ENCODE measurements at places on chromosomes 3 and 15.

- DNase-seq: no peak
Measured at GRCh38 chr3:47664519-47664918, 85.9 kb upstream of the CSPG5 start.

DNA sequence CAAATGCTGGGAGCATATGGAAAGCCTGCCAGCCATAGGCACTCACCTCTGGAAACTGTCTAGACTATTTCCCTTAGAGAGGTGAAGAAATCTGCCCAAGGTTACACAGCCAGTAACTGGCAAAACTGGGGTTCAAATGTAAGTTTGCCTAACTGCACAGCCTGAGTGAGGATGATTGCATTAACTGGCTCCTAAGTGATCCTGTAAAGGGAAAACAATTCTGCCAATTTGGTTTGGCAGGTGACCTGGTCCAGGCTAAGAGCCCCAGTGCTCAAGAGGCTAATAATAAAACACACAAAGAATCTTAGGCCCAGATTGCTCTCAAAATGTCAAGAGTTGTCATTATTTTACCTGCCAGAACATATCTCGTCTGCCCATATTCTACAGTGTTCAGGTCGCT lies 43.9 kb upstream of the SPRED1 start:
- no peak for DNase-seq

DNA sequence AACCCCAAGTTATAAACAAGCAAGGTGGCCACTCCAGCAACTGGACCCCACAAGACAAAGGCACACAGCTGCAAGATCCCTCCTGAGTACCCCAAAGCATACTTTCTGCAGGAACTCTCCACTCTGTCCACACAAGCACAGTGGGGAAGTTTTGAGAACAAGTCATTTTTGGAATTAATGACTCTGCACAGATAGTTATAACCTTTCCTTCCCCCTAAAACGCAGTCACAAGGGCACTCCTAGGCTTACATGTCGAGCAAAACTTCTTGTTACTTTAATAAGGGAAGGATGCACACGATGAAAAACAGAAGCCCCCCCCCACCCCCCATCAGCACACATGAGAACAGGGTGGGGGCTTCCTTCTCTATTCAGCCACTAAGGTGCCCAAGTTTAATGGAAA lies 1.2 kb downstream of the STIMATE start:
- DNase-seq: no peak

DNA sequence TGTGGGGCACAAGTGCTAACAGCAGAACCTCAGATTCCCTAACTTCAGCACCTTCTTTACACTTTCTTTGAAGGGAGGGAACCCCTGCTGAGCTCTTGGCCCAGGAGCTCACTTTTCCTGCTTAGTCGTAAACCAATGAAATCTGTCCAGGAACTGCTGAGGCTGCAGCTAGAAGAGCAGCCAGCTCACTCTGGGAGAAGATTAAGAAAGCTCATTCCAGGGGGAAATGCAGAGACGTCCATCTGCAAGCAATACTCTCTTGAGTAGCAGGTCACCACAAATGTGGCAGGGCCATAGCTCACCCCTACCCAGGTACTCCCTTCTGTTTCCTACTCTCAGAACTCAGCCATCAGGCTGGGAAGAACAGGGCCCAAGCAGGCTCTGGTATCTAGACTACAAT lies 103.3 kb downstream of the WDR76 start:
- DNase-seq: peak; percentile 93

DNA sequence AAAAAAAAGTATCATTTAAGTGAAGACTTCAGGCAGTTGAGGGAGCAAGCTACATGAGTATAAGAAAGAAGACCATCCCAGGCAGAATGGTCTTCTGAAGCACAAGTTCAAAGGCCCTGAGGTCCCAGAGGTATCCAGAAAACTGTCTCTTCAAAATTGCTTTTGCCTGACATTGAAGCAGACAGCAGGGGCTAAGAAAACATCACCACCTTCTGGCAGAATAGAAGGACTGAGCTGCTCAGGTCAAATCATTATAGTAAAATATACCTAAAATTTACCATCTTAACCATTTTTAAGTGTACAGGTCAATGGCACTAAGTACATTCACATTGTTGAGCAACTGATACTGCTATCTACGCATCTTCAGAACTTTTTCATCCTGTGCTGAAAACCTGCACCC lies 16.4 kb downstream of the GPR160 start:
- no peak for DNase-seq

- DNase-seq: no peak
Measured at GRCh38 chr15:68419301-68420175, 12.4 kb downstream of the ITGA11 start.

GRCh38 chr3:132837615-132838014 lies 115.4 kb upstream of the NPHP3 start:
- no peak for DNase-seq

GRCh38 chr15:95450413-95450812 lies 880.1 kb upstream of the NR2F2 start:
- no peak for DNase-seq

- no peak for DNase-seq
Measured at GRCh38 chr3:23455084-23455483, 252.0 kb downstream of the UBE2E2 start.

DNA sequence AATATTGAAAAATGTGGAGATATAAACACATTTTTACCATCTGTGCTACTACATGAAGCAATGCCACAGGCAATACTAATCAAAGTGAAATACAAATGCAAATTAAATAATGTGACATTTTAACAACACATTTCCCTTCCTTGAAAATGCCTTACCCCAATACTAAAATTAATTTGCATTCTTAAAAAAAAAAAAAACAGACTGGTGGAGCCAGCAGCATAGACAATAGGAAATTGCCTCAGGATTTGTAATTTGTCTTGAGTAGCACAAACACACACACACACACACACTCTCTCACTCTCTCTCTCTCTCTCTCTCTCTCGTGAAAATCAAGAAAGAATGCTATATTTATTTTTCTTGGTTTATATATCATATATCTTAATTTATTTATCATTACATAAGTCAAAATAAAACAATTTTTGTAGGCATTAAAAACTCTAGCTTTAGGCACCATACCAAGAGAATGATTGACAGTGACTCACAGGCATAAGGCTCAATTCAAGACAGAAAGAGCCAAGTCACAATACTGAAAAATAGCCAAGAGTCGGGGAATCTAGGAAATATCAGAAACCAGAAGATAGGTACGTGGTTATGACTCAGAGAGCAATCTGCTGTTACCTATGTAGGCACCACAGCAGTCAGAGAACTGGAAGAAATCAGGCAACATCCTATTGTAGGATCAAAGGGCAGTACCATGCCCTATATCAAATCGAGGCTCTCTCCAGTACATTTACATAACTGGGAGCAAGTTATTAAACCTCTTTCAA lies 23.0 kb downstream of the SUCNR1 start:
- no peak for DNase-seq

- no peak for DNase-seq
Measured at GRCh38 chr15:77219841-77220240, 148.9 kb upstream of the TSPAN3 start.

DNA sequence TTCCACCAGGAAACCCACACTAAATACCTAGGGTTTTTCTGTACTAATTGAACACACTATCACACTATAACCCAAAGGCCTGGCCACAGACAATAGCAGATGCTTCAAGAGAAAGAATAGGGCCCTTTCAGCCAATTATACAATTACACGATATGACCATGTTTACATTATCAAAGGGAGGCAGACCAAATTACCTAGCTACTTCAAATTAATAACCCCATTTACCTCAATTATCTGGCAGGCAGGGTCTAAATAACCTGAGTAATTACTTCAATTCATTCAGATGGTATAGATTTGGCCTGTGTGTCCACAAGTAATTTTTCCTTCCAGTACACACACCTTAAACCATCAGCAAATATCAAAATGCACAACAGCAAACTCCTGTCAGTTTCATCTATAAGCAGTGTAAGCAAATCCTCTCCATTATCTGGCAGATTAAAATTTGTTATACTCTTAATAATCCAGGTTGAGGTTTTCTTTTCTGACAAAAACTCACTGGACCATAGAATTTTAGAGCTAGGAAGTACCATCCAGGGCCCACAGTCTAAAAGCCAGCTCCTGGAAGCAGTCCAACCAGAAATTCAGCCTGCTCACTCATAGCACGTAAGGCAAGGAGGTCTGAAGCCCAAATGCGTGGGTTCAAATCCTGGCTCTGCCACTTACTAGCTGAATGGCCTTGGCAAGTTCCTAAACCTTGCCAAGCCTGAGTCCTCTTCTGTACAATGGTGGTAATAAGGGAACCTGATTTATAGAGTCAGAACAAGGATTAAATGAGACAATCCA lies 51.8 kb downstream of the RFTN1 start:
- no peak for DNase-seq

DNA sequence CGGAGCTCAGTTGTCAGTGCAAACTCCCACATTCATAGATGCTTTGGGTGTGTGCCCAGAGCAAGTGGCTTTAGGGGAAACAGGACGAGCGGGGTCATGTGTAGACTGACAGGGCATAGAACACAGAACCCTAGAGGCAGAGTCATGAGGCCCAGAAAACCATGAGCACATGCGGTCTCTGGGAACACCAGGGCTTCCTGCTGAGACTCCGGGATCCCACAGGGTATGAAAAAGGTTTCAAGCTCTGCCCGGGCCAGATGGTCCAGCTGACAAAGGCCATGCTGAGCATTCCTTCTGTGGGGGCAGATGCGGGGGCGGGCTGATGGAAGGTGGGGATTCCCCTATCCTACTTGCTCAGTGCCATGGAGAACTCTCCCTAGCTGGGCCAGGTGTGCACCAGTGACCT lies 44.8 kb downstream of the ROPN1B start:
- no peak for DNase-seq

- no peak for DNase-seq
Measured at GRCh38 chr3:64668582-64669510, 19.0 kb downstream of the ADAMTS9 start.

DNA sequence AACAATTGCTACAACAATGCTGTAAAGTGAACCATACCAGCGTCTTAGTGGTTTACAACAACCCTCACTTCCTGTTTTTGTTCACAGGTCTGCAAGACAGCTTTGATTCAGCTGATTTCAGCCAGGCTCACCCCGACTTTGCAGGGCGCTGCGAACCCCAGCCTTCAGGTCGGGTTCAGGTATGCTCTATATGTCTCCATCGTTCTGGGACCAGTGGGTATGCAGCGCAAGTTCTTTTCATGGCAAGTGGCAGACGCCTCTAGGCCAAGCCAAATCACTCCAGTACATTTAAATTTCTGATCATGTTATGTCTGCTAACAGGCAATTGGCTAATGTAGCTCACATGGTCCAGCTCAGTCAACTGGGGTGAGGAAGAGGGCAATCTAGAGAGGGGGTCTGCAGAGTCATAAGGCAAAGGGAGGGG lies 52.4 kb upstream of the RGMA start:
- DNase-seq: no peak

DNA sequence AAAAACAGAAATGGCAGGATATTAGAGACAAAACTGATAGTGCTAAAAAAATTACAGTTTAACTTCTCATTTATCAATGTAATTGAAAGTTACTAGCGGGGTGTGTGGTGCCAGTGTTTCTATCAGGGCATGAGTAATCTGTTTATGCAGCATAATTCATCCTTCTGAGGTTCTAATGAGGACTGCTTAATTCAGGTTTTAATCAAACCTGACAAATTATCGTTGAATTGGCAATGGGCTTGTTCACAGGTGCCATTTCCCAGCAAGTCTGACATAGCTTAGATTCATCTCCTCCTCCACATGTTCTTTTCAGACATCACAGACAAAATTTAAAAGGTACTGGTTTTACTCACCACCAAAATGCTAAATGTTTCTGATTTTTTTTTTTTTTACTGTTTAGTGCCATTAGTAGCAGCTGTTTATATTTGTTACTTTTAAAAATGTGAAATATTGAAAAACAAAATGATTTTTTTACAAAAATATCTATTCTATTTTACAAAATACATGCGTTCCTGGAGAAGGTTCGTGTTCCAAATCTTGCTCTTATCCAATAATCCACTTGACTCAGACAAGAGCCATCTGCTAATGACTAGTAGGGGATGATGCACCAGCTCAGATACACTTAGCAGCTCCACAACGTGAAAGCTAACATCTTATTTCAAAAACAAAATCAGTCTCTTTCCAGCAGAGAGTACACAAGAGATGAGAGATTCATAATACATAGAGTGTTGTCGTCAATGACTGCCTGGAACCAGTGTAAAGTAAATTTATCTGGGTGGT lies 447.7 kb upstream of the DPPA4 start:
- DNase-seq: no peak

GRCh38 chr15:37106490-37107001 lies 6.2 kb upstream of the MEIS2 start:
- peak; percentile 86 for DNase-seq

GRCh38 chr3:40130721-40131120 lies 178.8 kb upstream of the EIF1B start:
- DNase-seq: no peak

DNA sequence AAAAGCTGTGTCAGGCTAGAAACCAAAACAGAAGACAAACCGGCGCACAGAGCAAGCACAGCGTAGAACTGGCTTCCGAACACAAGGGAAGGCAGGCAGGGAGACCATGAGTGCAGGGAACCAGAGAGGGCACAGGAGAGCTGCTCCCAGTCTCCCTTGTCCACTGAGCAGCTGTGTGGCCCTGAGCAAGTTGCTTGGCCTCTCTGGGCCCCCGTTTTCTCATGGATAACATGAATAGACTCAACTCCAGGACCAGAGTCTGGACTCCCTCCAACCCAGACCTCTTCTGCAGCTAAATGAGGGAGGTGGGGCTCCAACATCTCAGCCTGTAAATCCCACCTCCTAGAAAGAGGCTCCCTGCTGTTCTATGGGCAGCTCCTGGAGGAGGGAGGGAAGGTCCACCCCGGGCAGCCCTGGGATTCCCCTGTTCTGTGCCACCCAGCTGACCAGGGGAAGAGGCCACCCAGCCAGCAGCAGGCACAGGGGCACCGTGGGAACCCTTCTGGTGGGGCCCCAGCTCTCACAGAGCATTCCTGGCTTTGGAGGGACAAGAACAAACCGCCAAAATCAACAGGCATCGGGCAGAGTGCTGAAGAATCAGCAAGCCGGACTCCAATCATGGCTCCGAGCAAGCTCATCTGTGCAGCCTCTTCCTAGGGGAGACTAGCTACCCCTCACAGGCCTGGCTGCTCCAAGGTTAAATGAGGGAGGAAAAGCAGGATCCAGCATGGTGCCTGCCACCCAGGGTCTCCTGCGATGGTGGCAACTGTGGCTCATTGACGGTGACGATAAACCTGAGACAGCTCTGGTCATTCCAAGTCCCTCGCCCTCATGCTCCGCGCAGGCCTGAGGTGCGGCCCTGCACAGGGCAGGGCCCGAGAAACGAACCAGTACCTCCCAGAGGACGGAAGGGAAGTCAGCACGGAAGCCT lies 15.1 kb downstream of the XXYLT1 start:
- peak; percentile 42 for DNase-seq

DNA sequence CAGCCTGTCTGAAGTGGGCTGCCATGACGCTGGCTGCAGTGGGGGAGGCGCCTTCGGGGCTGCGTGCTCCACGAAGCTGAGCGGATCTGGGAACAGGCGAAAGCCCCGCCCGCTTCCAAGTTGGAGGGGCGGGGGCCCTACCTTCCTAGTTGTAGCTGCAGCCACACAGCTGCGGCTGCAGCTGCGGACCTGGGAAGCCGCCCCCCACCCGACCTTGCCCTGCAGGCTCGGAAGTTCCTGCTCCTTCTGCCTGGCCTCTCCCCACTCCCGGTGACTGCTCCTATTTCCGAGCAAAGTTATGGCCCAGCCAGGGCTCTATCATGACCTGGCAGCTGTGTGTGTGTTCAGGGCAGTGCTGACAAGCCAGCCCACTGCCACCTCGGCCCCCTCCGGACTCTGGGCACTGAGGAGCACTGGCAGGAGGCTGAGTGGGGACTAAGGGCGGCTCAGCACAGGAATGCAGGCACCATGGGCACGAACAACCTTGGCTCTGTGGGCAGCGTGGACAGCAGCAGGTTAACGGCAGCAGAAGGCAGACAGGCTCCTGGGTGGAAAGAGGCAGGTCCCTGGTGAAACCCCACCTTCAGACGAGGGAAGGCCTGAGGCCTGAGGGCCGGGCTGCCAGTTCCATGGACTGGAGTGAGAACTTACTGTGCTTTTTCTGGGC lies 352.4 kb upstream of the TMCO5A start:
- DNase-seq: peak; percentile 54
